ENCODE measurements at places on chromosomes 2 and 18.

DNA sequence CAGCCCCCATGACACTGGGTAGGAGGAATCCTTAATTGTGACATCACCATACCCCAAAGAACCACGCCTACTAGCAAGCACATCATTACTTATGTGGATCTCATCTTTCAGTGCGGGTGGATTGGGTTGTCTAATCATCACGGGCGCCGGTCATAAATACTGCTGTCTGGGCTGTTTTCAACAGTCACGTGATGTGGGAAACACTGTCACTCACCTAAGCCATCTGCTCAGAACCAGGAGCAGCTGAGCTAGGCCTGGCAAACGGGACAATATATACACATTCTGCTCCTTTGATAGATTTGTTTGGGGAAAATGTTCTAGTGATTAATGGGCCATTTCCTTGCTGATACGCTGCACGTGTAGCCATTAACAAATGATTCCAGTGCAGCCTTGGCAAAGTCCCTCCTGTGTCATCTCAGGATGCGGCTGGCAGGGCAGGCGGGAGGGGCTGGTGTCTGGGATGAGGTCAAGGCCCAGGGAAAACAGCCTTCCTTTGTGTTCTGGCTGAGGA is 145.9 kb upstream of the COPS8 start:
- DNase-seq = peak; percentile 72

GRCh38 chr2:172086241-172087206 is 1.2 kb downstream of the DLX1 start:
- peak; percentile 79 for DNase-seq

- no peak for DNase-seq
Observed at GRCh38 chr2:106054321-106054720, 139.8 kb downstream of the UXS1 start.

- DNase-seq = no peak
Observed at GRCh38 chr18:80127635-80128034, 18.6 kb downstream of the ADNP2 start.

DNA sequence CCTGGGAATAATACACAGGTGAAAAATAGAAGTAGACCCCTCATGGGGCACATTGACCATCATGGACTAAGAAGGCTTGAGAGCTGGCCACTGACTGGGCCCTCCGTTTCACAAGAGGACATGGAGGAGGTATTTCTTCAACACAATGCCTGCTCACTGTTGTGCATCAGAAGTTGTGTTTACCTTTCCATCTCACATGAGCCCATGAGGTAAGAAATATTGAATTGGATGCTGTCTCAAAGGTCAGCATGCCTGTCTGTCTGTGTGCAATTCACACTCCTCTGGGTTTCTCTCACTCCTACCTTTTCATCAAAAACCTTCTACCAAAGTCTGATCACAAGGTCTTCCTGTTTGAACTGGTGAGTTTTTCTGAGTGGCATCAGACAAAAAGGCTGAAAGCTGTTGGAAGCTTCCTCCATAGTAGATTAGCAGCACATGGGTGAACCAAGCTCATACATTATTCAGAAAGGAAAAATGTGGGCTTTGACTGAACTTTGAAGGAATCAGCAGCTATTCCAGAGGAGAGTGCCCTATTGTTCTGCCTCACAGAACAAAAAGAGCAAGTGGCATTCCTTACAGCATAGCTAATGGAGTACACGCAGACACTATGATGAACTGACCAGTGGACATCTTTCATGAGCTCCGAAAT is 143.2 kb upstream of the RND3 start:
- DNase-seq = no peak

DNA sequence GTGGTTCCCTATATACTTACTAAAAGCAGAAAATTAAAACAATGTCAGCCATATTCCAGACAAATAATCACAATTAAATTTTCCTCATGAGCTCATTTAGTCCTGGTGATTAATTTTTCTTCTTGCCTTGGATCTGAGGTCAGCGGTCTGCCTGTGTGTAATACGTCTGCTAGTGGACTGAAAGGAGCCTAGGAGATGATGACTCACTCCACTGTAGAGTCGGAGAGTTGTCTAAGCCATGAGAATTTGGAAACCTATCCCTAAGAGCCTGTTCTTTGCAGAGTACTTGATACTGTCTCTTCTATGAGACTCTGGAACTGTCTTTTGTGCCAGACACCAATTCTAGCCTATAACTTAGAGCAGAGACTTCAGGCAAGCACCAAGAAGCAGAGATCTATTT is 94.2 kb upstream of the RAB27B start:
- DNase-seq = no peak

DNA sequence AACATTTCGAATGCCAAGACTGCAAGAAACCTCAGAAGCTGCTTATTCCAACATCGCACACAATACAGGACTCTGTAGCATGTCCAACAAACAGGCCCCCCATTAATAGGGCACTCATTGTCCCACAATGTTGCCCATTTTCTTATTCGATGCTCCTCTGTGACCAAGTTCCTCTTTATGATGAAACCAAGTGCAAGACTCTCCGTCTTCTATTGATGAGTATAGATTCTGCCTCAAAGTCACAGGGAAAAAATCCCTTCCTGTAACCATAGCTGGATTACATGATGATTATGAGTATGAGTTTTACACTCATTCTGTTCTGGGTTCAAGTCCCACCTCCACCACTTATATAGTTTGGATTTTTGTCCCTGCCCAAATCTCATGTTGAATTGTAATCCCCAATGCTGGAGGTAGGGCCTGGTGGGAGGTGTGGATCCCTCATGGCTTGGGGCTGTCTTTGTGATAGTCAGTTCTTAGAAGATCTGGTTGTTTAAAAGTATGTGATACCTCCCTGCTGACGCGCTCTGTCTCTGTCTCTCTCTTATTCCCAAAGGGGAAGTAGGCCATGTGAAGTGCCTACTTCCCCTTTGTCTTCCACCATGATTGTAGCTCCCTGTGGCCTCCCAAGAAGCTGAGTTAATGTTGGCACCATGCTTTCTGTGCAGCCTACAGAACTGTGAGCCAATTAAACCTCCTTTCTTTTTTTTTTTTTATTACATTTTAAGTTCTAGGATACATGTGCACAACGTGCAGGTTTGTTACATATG is 148.7 kb downstream of the OSR1 start:
- DNase-seq = no peak

- no peak for DNase-seq
Observed at GRCh38 chr2:238820916-238821315, 27.0 kb upstream of the TWIST2 start.

DNA sequence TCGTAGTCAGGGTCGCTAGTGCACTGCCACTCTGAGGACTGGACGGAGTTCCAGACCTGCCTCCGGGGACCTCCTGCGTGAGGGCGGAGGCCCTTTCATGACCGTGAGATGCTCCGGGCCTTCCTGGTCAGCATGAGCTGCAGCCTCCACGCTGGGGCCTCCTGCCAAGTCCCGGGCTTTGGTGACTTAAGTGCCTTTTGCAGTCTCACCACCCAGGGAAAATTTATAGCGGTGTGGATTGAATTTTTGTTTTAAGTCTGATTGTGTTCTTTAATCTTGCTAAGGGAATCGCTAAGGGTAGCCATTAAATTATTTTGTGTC is 33.6 kb downstream of the CHRNA1 start:
- no peak for DNase-seq

- DNase-seq = no peak
Observed at GRCh38 chr2:221389421-221389820, 182.7 kb downstream of the EPHA4 start.

GRCh38 chr18:13206301-13206700 is 12.3 kb upstream of the LDLRAD4 start:
- DNase-seq = no peak

DNA sequence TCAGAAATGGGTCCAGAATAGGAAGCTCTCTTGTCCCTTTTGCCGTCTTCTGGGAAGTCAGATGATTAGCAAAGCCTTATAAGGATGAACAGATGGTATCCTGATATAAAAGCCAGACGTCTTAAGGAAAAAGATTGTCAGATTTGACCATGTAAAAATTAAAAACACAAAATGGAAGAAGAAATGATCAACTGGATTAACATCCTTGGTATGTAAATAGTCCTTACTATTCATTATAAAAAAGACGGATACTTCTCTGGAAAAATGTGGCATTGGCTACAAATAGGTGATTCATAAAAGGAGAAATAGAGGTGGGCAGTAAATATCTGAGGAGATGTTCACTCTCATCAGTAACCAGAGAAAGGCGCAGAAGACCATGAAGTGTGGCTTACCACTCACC is 33.7 kb upstream of the SCLY start:
- DNase-seq = no peak

GRCh38 chr2:161223139-161223732 is 63.0 kb downstream of the TANK start:
- peak; percentile 21 for DNase-seq

DNA sequence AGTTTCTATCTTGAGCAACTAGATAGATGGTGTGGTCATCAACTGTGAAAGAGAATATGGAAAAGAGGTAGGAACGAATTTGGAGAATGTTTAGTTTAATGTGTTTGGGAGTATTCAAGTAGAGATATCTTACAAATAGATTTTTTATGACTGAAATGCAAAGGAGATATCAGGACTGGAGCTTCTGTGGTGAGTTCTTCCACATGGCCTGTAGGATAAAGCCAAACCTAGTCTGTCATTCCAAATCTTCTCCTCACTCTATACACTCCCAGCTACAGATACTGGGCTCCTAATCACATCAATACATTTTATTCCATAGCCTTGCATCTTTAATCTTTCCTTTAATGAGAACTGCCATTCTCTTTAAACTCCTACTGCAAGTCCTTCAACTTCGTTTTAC is 194.3 kb downstream of the FIGN start:
- DNase-seq = no peak

DNA sequence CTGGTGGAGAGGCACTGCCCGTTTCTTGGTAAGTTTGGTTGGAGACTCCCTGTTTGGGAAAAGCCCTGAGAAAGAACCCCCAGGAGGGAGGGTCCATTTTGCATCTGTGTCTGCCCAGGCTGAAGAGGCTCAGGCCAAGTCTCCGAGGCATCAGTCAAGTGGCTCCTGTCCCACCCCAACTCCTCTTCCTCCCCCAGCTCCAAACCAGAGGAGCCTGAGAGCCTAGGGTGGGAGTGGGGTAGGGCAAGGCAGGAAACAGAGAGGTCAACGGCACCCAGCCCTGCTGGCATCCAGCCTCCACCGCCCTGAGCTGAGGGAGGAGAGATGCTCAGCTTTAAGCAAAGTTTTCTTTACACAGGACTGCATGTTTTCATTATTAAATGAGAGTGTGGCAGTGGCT is 38.2 kb downstream of the CYP27C1 start:
- DNase-seq = no peak

DNA sequence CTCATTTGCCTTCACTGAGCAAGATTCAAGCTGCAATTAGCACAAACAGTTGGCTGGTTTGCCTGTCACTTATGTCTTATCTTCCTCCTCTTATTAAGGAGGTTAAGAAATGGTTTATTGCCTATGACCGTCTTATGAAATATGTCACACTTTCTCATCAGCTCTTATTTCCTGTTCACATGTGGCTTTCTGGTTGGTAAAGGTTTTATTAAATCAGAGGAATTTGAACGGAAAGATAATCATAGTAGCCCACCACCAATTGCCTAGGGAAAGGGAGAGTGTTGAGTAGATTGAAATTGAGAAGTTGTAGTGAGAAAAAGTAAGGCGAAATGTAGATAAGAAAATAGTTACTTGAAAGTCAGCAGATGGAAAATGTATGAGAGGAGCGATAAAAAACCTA is 4.2 kb upstream of the IL1R1 start:
- DNase-seq = no peak

GRCh38 chr2:586641-587076 is 90.5 kb downstream of the TMEM18 start:
- no peak for DNase-seq

DNA sequence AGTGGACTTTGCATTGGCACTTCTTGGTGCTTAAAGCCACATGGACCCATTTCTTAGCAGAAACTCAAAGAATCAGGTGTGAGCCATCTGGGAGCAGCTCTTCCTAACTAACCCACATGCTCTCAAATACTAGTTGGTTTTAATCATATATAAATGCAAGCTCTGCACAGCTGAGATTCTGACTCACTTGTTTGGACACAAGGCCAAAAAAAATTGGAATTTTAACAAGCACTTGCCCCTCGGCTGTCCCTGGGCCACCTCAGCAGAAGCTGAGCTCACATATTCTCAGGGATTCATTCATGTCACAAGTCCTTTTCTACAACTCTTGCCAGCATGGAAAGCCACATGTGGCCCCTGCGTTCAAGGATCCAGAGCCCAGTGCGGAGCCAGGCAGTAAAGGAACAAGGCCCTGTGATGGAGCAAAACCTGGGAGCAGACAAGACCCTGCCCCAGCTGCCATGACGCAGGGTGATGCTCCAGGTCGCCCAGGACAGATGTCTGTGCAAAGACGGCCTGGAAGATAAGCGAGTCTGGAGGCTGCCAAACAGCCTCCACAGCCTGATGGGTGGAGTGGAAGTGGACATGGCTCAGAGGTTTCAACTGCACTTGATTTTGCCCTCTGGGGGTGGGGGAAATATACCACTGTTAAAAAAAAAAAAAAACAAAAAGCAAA is 266.5 kb downstream of the EIPR1 start:
- no peak for DNase-seq

DNA sequence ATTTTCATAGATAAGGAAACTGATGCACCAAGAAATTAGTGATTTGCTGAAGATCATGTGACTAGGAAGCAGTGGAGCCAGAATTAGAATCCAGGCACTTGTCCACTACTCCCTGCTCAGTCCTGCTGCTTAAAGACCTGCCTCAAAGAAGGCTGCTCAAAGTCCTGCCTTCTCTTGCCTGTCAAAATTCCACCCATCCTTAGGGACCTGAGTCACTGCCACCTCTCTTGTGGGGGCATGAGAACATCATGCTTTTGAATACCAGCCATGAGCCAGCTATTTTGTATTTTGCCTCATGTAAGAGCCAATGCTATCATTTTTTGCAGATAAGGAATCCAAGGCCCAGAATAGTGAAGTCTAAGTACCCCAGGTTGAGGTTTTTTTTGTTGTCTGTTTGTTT is 47.1 kb downstream of the DDX1 start:
- DNase-seq = no peak

- DNase-seq = no peak
Observed at GRCh38 chr2:233076749-233077148, 16.6 kb downstream of the INPP5D start.

DNA sequence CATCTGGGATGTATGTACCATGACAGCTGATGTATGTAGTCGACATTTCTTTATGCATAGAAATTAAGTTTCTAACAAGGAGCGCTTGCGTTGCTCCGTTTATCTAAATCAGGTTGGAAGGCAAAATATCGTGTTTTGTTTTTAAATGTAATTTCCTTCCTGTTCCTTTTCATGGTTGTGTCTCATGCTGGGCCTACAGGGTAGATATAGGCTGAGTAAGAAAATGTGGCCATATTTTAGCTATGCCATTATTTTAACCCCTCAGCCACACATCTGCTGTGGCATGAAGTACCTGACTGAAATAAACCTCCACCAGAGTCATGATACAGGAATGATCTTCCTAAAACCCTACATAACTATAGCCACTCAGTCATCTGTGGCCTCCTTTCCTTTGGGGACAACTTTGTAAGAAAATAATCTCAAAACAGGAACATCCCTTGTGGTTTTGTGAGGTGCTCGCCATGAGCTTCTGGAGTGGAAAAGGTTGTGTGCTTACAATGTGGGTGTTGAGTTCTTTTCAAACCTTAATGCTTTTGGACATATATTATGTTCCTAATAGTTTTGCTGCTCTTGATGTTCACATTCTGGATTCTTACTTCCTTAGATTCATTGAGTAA is 214.3 kb downstream of the FAM210A start:
- DNase-seq = no peak
